ENCODE measurements at places on chromosomes 11 and 22. TPM values are rescaled to one million over a fixed set of nuclear protein-coding genes. Genes with fewer than 3 reads are reported as not detected.
A peak's percentile ranks its signal among the peaks of the same experiment; 100 is the strongest.

DNA sequence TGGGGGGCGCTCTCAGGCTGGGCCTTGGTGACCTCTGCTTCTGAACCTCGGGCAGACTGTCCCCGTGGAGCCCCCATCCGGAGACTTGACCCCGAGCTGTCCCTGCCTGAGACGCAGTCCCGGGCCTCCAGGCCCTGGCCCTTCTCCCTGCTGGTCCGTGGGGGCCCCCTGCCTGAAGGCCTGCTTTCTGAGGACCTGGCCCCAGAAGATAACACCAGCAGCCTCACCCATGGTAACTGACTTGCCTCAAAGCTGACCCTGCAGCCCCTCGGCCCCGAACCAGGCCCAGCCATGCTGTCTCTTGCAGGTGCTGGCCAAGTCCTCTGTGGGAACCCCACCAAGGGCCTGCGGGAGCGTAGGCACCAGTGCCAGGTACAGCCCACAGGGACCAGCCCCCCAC lies 8.9 kb downstream of the LMNTD2 start:
- no peak for ATAC-seq

- ATAC-seq: no peak
These were observed 89.0 kb downstream of the CWC15 start for GRCh38 chr11:94884376-94884775.

DNA sequence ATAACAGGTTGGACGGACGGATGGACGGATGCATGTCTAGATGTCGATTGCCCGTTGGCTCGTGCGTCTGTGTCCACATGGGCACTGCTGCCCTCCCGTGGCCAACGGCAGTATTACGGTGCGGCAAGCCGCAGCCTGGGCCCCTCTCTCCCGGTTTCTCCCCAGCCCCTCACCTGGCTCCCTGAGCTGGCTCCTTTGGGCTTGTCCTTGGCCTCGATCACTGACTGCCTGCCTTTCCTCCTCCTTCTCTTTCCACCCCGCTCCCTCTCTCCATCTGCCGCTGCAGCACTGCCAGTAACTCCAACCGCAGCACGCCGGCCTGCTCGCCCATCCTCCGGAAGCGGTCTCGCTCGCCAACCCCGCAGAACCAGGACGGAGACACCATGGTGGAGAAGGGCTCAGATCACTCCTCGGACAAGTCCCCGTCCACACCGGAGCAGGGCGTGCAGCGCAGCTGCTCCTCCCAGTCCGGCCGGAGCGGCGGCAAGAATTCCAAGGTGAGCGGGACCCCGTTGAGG lies 77.3 kb downstream of the SCN3B start:
- peak; percentile 66 for ATAC-seq

GRCh38 chr11:57460758-57461749 lies 726 bp downstream of the RTN4RL2 start:
- ATAC-seq: no peak

- no peak for ATAC-seq
These were observed 13.8 kb downstream of the ADA2 start for GRCh38 chr22:17205432-17205831.

GRCh38 chr11:19251577-19251976 lies 10.8 kb upstream of the E2F8 start:
- no peak for ATAC-seq

- no peak for ATAC-seq
These were observed 34.5 kb downstream of the C11orf65 start for GRCh38 chr11:108432783-108433182.

GRCh38 chr22:26522592-26522991 lies 10.3 kb upstream of the TFIP11 start:
- ATAC-seq: no peak

- peak; percentile 73 for ATAC-seq
These were observed at the start of gene LRRC75B for GRCh38 chr22:24592851-24593558. Gene LRRC75B (minus strand): TSS chr22:24593073. CDS start chr22:24593039, 34 bp downstream.

DNA sequence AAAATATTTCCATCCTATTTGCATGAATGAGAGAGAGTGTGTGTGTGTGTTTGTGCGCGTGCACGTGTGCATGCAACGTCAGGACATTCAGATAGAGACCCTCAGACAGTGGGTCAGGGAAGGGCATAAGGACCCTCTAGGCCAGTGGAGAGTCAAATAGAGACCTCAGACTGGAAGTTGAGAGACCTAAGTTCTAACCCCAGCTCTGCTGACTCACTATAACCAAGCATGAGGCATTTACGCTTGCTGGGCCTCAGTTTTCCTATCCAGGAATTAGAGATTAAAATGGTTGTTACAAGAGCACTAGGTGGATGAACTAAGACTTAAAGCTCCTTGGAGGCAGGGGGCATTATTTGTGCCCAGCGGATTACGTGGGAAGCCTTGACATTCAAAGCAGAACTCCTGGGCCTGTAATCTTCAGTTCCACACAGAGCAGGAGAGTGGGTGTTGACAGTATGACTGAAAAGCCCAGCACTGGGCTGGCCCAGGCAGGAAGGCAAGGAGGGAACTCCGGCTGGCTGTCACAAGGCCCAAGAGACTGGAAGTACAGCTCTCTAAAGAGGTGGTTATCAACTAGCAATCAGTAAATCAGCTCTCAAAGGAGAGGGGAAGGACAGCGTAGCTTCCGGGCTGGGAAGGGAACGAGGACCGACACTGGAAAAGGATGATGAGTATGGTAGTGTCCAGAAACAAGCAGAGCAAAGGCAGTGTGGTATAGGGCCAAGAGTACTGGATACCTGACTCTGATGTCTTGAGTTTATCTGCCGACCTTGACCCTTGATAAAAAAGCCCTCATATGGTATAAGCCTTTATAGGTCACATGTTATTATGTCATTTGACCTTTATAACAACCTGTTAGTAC lies 9.2 kb downstream of the RHOG start:
- no peak for ATAC-seq

GRCh38 chr22:24107661-24108060 lies 73.6 kb upstream of the SUSD2 start:
- peak; percentile 80 for ATAC-seq

DNA sequence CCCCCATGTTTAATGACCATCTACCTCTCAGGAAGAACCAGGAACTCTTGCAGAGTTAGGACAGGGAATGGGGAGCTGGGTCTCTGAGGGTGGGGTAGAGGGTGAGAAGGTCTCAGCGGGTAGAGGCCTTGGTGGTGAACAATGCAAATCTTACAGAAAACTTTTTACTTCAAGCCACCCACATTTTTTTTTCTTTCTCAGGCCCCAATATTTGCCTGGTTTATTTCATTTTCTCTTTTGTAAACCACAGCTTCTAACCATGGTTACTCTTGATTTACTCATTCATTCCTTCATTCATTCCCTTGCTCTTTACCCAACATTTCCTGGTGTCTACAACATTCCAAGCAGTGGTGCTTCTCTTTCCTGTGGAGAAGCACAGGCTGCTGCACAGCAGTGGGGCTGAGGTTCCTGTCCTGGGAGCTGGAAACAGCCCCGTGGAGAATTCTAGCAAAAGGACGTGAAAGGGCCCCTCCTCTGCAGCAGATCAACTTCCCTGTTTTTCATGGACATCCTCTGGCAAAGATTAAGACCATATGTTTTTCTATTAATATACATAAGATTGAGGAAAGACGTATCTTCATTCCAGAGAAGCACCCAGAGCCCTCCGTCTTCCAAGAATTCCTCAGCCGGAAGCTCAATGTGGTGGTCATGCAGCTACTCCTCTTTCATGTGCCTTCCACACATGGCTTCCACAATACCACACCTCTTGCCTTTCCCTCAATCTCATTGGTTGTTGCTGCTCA lies 224.4 kb upstream of the SESN3 start:
- no peak for ATAC-seq

DNA sequence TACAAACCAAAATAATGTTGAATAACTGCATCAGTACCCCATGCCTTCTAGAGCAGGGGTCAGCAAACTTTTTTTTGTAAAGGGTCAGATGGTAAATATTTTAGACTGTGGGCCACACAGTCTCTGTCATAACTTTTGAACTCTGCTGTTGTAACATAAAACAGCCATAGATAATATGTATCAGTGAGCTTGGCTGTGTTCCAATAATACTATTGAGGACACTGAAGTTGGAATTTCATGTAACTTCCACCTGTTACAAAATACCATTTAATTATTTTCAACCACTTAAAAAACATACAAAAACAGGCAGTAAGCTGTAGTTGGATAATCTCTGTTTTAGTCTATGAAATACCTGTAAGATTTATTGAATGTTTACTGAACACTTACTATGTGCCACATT lies 55.2 kb downstream of the PICALM start:
- no peak for ATAC-seq

GRCh38 chr11:107508201-107508857 lies 50.7 kb upstream of the CWF19L2 start:
- ATAC-seq: no peak

Gene LUZP2
- total RNA-seq: 1.3 TPM

Gene DTX4
- 3.3 TPM for total RNA-seq

Gene MOGAT2
- 0.60 TPM for total RNA-seq

Gene CASP4
- total RNA-seq: 77.3 TPM

Gene OR51B4
- not detected for total RNA-seq

Gene ZNF215
- total RNA-seq: 2.2 TPM

Gene KRTAP5-6
- not detected for total RNA-seq
